AG04449 (cell line): ENCODE measurements at places on chromosomes 2 and 18.

- DNase-seq, result no peak
Measured at GRCh38 chr2:234550511-234551107, 53.7 kb upstream of the ARL4C start.

DNA sequence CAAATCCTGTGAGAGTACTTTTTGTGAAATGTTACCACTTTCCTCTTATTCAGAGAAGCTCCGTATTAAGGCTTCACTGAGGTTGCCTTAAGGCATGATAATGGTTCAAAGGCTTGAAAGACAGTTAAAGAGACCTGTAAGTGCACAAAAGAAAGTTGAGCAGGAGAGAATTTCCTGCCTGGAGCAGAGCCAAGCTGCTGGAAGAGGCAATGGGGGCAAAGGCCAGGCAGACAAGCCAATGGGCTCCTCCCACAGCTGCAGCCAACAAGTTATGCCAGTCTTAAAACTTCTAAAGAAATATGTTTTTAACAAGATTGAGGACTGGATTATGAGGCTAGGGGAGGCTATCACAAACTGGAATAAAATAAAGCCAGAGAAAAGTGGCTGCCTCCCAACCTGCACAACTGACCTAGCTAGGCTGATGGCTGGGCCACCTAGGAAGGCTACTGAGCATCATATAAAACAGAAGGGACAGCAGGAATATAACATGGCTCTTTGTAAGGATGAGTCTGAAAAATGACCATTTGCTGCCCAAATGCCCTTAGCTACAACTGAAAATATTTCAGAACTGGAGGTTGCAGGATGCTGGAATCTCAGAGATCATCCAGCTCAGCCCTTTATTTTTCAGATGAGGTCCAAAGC lies 2.1 kb downstream of the IL1B start:
- DNase-seq, result no peak

- DNase-seq, result peak; percentile 80
Measured at GRCh38 chr2:101474731-101475384, at the start of gene RFX8. Gene RFX8 (minus strand): TSS chr2:101475112. CDS start chr2:101466848, 8,264 bp downstream.

- DNase-seq, result no peak
Measured at GRCh38 chr2:106701203-106702022, 184.6 kb downstream of the ST6GAL2 start.

- DNase-seq, result no peak
Measured at GRCh38 chr2:18242716-18243115, 317.7 kb downstream of the RDH14 start.
